Left cardiac atrium (tissue), 4 donors: ENCODE measurements at places on chromosomes 6 and 20. TPM values are rescaled to one million over a fixed set of nuclear protein-coding genes. Genes with fewer than 3 reads are reported as not detected.

GRCh38 chr20:17499041-17499440, 32.1 kb downstream of the BFSP1 start:
- DNase-seq, result no peak

DNA sequence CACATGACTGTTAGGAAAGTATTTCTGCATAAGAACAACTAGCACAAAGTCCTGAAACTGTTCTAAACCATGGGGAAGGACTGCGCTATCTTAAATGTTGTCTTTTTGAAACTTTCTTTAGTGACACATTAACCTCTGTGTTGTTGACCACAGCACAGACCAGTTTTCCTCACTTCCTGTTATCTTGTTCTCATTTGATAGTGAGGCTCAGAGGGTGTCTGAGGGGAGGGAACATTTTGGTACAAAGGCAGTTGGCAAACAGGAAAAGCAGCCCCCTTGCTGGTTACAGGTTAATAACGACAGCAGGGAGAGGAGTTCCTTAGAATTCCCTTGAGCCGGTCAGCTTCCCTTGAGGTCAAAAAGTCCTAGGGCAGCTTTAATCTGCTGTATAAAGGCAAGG, 143.5 kb upstream of the BMP2 start:
- DNase-seq, result no peak

DNA sequence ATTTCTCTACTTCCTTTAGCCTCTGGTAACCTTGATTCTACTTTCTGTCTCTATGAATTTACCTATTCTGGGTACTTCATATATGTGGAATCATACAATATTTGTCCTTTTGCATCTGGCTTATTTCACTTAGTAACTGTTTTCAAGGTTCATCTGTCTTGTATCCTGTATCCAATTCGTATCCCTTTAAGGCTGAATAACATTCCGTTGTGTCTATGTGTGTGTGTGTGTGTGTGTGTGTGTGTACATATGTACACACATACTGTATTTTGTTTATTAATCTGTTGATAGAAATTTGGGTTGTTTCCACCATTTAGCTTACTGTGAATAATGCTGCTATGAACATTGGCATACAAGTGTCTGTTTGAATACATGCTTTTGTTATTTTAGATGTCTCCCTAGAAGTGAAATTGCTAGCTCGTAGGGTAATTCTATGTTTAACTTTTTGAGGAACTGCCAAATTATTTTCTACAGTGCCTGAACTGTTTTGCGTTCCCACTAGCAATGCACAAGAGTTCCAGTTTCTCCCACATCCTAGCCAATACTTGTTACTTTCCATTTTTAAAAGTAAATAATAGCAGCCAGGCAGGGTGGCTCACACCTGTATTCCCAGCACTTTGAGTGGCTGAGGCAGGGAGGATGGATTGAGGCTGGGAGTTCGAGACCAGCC, 17.7 kb downstream of the SENP6 start:
- DNase-seq, result no peak

GRCh38 chr6:104322841-104323240, 536.9 kb downstream of the HACE1 start:
- DNase-seq, result no peak

- DNase-seq, result no peak
These were observed 8.0 kb downstream of the MMUT start for GRCh38 chr6:49454787-49455709.

- DNase-seq, result no peak
These were observed 54.6 kb downstream of the FARS2 start for GRCh38 chr6:5315881-5316280.

GRCh38 chr6:12001706-12002435, 10.2 kb upstream of the HIVEP1 start:
- no peak for DNase-seq

DNA sequence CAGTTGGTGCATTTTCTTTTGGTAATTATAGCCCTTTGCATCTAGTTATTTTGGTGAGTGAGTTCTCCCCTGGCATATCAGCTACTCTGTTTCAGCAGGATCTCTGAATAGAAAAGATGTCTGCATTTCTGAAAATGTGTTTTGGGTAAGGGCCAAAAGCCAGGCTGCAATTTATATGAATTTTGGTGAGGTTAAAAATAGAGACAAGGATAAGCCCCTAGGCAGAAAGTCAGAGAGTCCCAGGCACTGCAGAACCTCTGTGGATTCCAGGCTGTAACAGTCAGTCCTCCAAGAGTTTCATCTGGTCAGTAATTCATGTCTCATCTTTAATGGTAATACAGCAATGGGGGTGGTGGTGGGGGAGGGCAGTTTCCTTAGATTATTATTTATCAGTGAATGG, 53.0 kb downstream of the HDGFL1 start:
- no peak for DNase-seq

GRCh38 chr6:124924333-124924759, 37.9 kb upstream of the RNF217 start:
- DNase-seq, result no peak

DNA sequence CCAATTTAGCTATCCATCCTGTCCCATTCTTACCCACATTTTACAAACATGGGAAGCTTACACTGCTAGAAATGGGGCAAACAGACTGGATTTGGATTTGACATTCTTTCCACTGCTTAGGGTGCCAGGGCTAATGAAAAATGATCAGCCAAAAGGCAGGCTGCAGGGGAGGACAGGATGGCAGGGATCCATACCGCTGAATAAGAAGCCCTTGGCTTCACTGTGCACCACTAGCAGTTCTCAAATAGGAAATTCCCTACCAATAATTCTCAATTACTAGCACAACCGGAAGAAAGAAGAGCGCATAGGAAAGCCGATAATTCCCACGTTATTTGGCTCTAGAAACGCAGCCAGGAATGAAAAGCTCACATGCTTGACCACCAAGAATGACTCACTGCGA, 73.1 kb downstream of the NDUFAF5 start:
- no peak for DNase-seq

GRCh38 chr20:50517817-50518154, 7.6 kb downstream of the PTPN1 start:
- DNase-seq, result no peak

- DNase-seq, result no peak
These were observed 122.3 kb upstream of the CLDN20 start for GRCh38 chr6:155141512-155141911.

DNA sequence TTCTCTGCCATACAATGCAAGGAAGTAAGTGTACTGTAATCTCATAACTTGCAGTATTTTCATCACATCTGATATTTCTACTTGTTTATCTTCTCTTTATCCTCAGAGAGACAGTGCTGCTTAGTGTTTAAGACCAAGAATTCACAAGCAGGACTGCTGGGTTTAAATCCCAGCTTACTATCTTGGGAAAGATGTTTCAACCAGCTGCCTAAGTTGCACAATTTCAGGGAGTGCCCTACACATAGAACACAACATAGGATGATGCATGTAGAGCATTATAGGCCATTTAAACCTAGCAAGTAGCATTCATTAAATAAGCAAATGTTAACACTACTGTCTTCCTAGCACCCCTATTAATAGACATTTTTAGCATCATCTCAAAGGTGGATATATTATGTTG, 205.2 kb upstream of the CEP162 start:
- no peak for DNase-seq

DNA sequence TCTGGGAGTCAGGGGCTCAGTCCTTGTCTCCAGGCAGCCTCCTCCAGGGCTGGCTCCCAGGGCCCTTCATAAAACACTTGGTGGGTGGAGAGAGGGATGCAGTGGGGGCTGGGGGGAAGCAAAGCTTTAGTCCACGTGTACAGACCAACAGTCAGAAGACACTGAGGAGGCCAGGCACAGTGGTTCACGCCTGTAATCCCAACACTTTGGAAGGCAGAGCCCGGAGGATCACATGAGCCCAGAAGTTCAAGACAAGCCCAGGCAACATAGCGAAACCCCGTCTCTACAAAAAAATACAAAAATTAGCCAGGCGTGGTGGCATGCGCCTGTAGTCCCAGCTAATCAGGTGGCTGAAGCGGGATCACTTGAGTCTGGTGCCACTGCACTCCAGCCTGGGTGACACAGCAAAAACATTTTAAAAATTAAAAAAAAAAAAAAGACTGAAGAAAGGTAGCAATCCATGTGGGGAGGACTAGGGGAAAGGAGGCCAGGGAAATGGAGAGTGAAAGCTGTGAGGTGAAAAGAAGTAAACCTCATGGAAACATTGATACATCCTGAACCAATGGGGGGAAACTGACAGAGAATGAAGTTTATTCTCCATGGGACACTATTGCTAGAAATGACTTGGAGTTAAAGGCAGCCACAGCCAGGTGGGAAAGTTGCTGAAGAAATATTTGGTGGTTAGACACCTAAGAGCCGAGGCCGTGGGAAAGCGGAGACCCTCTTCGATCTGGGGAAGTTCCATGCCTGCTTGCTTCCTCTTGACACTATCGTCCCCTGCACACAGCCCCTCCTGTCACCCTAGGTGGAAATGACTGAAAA, 35.4 kb downstream of the PIM1 start:
- no peak for DNase-seq

GRCh38 chr6:114342826-114343781, at the start of gene HS3ST5:
HS3ST5 (minus strand) TSS chr6:114343023; CDS start chr6:114062845, 280,178 bp downstream.
- peak; percentile 20 for DNase-seq

- no peak for DNase-seq
These were observed 169.0 kb downstream of the TBC1D7 start for GRCh38 chr6:13159300-13159699.

GRCh38 chr20:44068316-44069201, 118.4 kb downstream of the JPH2 start:
- DNase-seq, result no peak

GRCh38 chr6:170529839-170530469, 23.2 kb downstream of the PSMB1 start:
- DNase-seq, result peak; percentile 82

DNA sequence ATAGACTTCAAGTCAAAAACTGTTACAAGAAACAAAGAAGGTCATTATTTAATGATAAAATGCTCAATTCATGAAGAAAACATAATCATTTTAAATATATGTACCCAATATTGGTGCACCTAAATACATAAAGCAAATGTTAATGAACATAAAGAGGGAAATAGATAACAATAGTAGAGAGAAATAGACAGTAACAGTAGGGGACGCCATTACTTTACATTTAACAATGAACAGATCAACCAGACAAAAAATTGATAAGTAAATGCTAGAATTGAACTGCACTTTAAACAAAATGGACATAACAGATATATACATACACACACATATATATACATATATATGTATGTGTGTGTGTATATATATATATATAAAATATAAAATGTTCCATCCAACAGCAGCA, 37.4 kb downstream of the IL22RA2 start:
- DNase-seq, result no peak

GRCh38 chr20:40925829-40926510, 102.7 kb upstream of the TOP1 start:
- DNase-seq, result no peak

GRCh38 chr6:119459207-119459974, 109.8 kb upstream of the MAN1A1 start:
- no peak for DNase-seq

DNA sequence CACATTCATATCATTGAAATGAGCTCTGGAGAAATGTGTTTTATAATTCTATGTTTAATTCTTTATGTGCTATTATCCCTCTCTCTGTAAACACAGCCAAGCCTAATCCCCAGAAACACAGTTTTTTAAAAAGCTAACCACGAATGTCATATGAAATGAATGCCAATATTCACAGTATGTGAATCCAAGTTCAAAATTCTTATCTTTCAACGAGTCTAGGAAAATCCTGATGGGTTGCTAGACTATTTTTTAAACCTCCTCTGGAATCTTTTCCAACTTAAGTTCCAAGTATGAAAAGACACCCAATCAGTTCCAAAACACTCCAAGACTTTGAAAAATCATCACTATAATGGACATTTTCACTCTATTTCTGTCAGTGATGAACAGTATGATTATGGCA, 689.3 kb downstream of the HACE1 start:
- no peak for DNase-seq

- no peak for DNase-seq
These were observed 15.2 kb downstream of the BCAS4 start for GRCh38 chr20:50810063-50810462.

GRCh38 chr6:157946865-157947532, 34.7 kb upstream of the SYNJ2 start:
- DNase-seq, result no peak

GRCh38 chr6:82144852-82145340, 102.6 kb downstream of the IBTK start:
- peak; percentile 61 for DNase-seq

DNA sequence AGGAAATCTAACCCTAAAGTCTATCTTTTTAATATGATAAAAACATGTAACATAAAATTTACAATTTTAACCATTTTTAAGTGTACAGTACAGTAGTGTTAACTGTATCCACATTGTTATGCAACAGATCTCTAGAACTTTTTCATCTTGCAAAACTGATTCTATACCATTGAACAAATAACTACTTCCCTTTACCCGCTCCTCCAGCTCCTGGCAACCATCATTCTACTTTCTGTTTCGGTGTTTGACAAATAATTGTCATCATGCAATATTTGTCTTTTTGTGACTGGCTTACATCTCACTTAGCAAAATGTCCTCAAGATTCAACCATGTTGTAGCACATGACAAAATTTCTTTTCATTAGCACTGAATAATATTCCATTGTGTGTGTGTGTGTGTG, 203.2 kb downstream of the SIM1 start:
- DNase-seq, result no peak

GRCh38 chr6:25472906-25473305, 179.1 kb upstream of the SCGN start:
- DNase-seq, result no peak

GRCh38 chr20:44284032-44284431, 27.0 kb downstream of the FITM2 start:
- no peak for DNase-seq

DNA sequence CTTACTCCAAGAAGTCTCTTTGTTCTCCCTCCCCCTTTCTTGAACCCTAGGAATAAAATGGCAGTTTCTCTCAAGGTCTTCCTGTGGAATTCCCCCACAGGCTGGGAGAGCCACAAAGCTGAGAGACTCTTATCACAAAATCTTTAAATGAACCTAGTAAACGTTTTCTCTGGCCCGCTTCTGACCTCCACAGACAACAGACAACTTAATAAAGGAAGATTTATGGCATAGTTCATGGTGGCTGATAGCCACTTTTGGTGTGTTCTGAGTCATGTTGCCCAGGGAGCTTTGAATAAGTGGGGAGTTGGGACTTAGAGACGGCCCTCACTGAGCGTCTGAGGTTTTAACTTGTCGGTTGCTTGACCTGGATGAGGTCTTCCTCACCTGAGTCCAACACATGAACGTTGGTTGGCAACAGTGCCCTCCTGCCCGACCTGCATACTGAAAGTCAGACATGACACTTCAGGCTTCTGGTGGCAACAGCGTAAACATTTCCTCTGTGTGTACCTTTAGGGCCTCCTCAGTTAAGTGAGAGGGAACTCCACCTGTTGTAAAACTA, 124.1 kb downstream of the FOXO3 start:
- no peak for DNase-seq

C2 gene
- total RNA-seq, result 30.0 TPM

ESR1 gene
- total RNA-seq, result 2.4 TPM

MYCT1 gene
- total RNA-seq, result 13.9 TPM

TFAP2C gene
- 0.47 TPM for total RNA-seq

CALHM4 gene
- not detected for total RNA-seq

COL21A1 gene
- 9.2 TPM for total RNA-seq

IP6K3 gene
- total RNA-seq, result 23.8 TPM

MCHR2 gene
- not detected for total RNA-seq

BPIFB2 gene
- not detected for total RNA-seq

CDH26 gene
- 1.4 TPM for total RNA-seq

MEI4 gene
- 0.85 TPM for total RNA-seq

PDYN gene
- not detected for total RNA-seq

PSORS1C2 gene
- total RNA-seq, result not detected
